Fibroblast of skin of scalp (primary cell): ENCODE measurements at places on chromosomes 4 and X.

- no peak for DNase-seq
Observed at GRCh38 chrX:10636851-10637250, 16.5 kb upstream of the MID1 start.

DNA sequence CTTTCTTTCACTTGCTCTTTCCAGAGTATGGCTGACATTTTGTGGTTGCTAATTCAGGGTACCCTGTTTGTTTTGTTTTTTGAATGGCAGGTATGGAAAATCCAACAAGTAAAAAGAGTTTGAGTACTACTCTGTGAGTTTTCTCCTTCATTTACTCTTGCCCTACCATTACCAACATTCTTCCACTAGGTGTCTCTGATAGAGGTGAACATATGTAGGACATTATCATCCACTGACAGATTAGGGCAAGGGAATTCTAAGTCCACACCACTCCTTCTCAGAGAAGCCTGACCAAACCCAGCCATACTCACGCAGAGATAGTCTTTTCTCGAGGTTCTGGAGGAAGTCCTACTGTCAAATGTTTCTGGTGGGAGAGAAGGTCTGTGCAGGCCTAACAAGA lies 36.7 kb upstream of the HDAC8 start:
- DNase-seq = peak; percentile 6

GRCh38 chrX:71170660-71171059 lies 26.0 kb downstream of the NLGN3 start:
- DNase-seq = no peak

DNA sequence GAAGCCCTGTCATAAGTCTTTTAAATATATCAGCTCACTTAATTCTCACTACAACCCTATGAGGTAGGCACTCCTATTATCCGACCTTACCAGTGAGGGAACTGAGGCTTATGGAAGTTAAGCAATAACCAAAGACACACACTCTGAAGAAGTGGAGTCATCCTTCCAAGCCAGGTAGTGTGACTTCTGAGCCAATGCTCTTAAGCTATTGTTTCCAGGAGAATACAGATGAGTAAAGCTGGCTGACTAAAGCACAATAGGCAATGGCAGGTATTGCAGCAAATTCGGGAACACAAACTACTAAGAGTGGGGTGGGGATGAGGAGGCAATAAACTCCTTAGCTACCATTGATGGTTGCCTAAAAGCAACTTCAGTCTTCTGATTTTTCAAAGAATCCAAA lies 81.8 kb upstream of the KIT start:
- DNase-seq = no peak

DNA sequence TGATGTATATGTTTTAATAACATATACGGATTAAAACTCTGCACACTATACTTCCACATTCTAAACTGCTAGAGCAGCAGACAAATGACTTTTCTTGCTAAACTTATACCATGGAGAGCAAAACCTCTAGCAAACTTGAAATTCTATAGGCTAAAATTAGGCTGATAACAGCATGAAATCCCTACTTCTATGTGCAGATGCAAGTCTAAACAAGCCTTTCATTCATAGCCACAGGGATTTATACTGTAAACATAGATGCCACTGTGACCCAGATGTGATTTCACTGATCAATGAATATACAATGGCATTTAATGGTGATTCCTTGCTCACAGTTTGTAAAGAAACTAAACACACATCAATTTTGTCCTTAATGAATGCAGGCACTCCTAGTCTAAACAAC lies 151.0 kb downstream of the ANTXR2 start:
- no peak for DNase-seq

- DNase-seq = peak; percentile 28
Observed at GRCh38 chrX:14073071-14073470, 43.4 kb upstream of the GEMIN8 start.

- DNase-seq = no peak
Observed at GRCh38 chr4:175714686-175715085, 97.4 kb downstream of the GPM6A start.

GRCh38 chrX:41518127-41518840 lies 71.1 kb downstream of the NYX start:
- DNase-seq = no peak

DNA sequence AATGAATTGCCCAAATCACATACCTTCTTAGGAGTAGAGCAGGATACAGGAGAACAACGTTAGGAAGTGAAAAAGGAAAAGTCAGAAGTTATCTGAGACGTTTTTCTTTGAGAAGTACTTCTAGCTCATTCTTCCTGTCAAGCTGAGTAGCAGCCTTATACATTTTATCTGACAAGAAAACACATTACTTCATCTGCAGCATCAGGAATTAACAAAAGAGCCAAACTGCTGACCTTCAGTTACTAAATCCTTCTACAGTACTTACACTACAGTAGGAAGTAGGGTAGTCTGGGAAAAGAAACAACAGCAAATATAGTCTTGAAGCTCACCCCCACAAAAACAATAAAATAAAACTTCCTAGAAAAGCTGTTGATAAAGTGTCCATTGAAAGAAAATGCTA lies 57.0 kb downstream of the ATP11C start:
- no peak for DNase-seq

DNA sequence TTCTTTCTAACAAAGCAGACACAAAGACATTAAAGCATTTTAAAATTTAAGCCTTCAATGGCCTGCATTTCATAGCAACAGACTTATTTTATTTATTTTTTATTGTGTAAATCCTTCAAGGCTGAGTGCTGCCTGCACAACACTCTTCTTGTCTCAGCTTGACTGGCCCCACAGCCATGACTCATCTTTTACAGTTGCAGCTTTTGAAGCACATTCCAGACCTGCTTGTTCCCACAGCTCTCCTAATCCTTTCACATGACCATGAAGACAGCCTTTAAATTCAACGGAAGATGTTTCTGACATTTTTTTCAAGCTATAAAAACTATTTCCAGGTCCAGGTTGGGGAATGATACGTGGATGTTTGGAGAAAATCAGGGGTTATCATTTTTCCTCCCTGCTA lies 276.9 kb upstream of the TACR3 start:
- peak; percentile 79 for DNase-seq

DNA sequence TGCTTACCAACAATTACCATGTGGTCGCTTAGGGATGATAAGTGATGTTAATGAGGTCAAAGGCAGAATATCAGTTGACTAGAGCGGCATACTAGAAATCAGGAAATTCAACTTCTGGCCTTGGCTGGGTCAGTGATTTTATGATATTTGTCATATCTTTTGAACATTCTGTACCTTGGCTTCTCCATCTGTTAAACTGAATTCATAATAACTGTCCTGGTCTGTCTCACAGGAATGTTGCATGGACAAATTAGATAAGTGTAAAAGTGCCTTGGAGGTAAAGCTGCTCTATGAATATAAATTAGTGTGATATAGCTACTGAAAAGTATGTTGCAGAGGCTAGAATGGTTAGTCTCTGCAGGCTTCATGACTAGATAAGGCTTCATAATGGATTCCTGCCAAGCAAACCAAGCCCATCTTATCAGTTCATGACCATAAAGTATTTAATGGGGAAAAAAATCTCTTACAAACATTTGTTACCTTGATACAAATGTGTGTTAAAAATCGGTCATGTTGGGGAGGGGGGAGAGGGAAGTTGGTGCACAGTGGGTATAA lies 104.6 kb upstream of the BMPR1B start:
- DNase-seq = no peak

DNA sequence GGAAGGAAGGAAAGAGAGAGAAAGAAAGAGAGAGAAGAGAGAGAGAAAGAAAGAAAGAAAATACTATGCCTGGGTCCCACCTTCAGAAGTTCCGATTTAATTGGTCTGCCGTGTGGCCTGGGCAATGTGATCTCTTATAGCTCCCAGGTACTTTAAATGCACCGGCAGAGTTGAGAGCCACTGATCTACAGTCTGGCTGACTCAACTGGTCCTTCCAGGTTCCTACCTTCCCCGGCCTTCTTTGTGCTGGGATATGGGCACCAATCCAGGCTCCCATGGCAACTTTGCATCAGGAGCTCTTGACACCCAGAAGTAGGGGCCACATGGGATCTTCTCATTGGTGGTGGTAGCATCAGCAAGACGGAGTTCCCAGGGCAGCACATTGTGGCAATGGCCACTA lies 186.5 kb upstream of the ATP6AP2 start:
- no peak for DNase-seq

DNA sequence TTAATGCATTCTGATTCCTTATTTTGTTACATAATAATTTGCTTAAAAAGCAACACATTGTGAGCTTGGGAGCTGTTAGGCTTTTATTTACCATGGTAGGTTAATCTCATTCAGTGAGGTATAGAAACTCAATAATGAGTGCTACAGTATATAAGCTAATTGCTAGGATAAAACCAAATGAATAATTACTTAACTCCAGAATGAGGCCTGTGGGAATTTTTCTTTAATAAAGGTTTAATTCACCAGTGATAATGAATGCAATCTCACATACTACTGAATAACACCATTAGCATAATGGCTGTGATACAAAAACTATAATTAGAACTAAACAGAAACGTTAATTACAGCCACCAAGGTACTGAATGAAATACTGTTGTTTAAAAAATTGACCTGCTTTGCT lies 326.3 kb downstream of the IQCM start:
- no peak for DNase-seq

- peak; percentile 24 for DNase-seq
Observed at GRCh38 chr4:4480685-4481398, 61.0 kb downstream of the STX18 start.

- DNase-seq = peak; percentile 34
Observed at GRCh38 chr4:183342541-183343533, 20.6 kb upstream of the CLDN24 start.

GRCh38 chr4:97414161-97414560 lies 729.1 kb downstream of the STPG2 start:
- DNase-seq = no peak

DNA sequence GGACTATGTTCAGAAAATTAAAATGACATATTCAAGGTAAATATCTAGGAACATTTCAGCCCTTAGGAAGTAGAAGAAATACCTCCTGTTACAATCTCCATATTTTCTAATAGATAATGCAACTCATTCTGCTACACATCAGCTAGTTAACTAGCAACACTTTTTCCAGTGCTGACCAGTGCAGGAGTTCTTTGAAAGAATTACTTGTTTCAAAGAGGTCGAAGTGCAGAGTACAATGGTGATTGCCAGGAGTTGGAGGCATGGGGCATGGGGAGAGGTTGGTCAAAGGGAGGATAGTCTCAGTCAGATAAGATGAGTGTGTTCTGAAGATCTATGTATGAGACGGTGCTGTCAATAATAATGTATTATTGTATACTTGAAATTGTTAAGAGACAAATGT lies 53.1 kb downstream of the MTNR1A start:
- DNase-seq = no peak

GRCh38 chr4:14465507-14465906 lies 536.8 kb upstream of the CPEB2 start:
- DNase-seq = no peak

GRCh38 chrX:153772316-153773217 lies 8.3 kb upstream of the SRPK3 start:
- no peak for DNase-seq

DNA sequence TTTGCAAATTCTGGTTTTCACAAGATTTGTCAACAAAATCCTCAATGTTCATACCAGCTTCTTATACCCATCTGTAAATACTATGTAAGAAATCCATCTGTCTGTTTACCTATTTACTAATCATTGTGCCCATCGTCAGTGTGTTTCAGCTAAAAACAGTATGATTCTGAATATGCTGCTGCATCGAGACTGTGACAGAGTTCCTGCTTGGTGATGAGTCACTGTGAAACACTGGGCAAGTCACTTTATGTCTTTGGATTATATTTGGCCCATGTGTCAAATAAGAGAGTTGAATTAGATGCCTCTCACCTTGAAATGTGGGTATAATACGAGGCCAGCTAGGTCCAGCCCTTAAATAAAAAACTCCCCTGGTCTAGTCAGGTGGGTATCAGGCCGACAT lies 79.3 kb downstream of the CBLL2 start:
- no peak for DNase-seq

DNA sequence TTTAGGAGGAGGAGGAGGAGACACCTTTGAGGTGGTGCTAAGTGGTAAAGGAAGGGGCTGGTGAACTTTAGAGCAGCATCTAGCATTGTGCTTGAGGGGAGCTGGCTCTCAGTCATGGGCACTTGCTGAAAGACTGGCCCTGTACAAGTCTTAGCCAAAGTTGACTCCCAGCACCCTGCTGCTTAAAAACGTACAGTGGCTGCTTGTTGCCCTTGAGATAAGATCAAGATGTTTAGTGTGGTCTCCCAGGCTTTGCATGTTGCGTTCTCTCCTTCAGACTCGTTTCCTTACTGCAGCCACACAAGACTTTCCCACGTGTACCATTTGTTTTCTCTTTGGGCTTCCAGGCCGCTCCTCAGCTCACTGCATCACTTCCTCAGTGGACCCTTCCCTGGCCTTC lies 1.8 kb downstream of the MED28 start:
- no peak for DNase-seq

DNA sequence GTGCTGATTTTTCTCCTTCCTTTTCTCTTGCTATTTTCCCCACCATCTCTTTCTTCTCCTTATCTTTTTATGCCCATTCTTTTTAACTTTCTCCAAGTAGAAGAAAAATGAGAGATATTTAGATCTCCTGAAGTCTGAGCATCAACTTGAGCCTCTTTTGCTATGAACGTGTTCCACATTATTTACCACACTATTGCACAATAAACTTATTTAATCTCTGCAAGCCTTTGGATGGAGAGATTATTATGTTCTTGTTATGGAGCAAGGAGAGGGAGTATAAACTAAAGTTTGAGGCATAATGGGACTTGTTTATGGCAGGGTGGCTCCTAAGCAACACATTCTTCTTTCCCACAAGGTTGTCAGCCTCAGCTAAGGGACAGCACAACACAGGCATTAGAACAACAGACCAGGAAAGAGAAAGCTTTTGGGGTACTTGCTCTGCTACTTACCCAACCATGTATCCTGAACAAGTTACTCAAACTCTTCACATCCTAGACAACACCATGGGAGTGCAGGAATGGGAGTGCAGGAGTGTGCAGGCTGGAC lies 365.5 kb upstream of the BOD1L1 start:
- no peak for DNase-seq

GRCh38 chr4:70113656-70114055 lies 40.4 kb upstream of the PRR27 start:
- no peak for DNase-seq

- DNase-seq = no peak
Observed at GRCh38 chr4:3263053-3263875, 14.3 kb downstream of the MSANTD1 start.

DNA sequence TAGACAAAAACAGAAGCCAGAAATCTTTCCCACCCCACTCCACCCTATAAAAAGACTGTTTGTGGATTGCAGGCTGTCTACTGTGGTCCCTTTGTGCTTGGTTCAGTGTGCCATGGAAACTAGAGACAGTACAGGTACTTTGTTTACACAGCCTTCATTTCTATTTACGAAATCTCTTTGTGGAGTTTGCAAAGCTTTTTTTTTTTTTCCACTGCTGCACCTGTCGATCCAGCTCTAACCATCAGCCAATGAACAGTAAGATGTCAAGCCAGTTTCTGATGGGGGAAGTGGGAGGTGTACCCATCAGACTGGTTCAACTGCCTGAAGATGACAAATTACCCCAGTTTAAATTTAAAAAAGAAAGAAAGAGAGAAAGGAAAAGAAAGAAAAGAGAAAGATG lies 20.2 kb upstream of the LRBA start:
- DNase-seq = no peak
